ENCODE measurements at places on chromosomes 7 and 10.

- no peak for DNase-seq
These were observed 352.1 kb downstream of the PARD3 start for GRCh38 chr10:34462993-34463392.

- no peak for DNase-seq
These were observed 2.4 kb upstream of the GLCCI1 start for GRCh38 chr7:7966141-7966734.

DNA sequence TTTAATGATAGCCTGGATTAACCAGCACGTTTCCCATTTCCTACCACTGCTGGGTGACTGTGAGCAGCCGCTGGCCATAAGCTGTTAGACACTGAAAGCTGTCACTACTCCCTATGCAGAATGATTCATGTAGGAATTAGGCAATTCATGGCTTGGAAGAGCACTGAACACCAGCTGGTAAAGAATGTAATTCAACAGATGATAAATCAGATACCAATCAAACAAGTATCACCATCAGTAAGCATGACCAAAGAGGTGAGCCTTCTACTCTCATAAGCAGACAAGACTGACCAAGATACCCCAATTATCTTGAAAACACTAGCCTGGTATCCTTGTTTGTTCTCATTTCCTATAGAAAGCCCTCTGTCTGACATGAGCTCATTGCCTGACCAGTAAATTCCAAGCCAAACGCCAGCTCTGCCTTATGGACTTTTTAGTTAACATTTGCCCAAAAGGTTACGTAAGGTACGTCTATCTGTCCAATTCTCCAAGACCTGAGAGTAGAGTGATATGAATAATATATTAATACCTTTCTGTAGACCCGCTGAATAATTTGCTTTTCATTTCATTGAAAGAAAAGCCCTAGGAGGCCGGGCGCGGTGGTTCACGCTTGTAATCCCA is 127.7 kb downstream of the ELMO1 start:
- no peak for DNase-seq

DNA sequence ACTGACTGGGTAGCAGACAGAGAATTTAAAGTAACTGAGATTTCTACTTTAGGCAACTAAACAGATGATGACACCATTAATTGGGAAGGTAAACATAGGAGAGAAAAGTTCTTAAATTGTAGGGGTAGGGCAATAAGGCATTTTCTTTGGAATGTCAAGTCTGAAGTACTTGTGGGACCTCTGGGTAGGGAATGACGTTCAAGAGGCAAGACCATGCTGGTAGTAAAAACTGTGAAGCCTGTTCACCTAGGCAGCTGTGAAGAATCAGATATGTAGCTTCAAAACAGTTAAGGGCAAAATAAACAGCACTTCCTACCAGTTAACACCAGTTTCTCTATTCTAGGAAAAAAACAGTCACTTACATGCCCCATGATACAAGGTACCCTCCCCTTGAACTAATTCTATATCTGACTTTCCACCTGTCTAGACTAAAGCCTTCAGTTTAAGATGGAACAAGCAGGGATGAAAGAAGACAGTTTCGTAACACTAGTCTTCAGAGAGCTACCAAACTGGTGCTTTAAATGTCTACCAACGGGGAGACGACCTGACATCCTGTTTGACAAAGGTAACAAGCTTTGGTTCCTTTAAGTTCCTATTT is 63.1 kb upstream of the KCNIP2 start:
- no peak for DNase-seq

DNA sequence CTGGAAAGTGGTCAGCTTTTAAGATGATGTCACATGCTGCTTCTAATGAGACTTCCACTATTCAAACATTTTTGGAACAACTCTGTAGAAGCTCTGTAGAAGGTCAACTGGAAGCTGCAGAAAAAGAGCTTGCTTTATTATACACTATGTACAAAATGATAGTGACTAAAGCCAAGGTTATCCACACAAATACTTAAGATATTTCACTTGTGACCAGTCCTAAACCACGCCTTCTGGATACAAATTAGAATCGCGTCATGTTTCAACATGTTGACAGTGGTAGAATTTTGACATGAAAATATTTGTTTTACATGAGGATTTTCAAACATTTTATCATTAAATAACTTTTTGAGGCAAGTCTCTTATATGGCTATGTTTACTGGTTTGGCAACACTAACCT is 499.6 kb upstream of the PHF14 start:
- DNase-seq, result no peak

DNA sequence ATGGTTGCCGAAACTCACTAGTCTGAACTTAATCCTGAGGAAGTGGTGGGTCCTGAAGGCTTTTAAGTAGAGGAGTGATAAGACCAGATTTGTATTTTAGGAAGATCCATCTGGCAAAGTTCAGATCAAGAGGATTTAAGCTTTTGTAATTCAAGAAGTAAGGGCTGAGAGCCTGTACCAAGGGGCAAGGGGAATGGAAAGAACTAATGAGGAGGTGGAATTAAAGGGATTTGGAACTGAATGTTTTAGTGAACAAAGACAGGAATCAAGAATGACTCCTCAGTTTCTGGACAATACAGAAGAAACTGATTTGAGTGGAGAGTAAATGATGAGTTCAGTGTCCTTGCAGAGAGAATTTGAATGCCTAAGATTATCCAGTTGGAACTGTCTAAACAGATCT is 249.0 kb downstream of the C7orf25 start:
- DNase-seq, result no peak

GRCh38 chr7:31529103-31529502 is 15.2 kb downstream of the ITPRID1 start:
- no peak for DNase-seq

DNA sequence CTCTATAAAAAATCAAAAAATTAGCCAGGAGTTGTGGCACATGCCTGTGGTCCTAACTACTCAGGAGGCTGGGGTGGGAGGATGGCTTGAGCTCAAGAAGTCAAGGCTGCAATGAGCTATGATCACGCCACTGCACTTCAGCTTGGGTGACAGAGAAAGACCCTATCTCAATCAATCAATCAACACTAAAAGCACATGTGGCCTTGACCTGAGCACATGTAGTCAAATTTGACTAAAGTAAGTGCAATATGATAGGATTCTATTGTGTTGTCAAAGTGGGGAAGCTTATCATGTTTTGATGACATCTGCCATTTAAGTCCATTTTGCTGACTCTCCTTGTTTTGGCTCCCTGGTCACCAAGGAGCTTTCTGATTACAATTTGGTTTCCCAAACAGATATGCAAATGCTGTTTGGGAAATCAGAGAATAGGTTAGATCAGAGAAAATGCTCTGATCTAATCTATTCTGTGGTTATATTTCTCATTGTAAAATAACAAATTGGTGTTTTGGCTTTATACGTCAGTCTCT is 43.8 kb upstream of the ATOH7 start:
- no peak for DNase-seq

GRCh38 chr7:8480527-8480926 is 47.1 kb downstream of the NXPH1 start:
- DNase-seq, result no peak

DNA sequence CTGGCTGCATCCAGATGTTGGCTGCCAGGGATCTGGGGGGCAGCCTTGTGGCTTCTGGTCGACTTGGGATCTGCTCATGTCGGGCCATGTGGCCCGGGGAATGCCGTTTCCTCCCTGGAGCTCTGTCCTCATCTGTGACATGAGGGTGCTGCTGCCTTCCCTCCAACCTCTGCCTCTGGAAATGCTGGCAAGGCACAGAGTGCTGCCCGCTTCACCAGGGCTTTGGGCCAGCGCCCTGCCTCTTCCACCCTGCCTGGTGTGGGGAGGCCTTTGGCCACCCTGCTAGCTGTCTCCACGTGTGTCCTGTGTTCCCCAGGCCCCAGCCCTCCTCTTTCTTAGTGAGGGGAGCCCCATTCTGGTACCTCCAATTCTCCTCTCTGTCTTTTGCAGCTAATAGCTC is 5.8 kb upstream of the SMARCD3 start:
- no peak for DNase-seq

GRCh38 chr7:34655384-34655783 is 2.6 kb upstream of the NPSR1 start:
- no peak for DNase-seq

DNA sequence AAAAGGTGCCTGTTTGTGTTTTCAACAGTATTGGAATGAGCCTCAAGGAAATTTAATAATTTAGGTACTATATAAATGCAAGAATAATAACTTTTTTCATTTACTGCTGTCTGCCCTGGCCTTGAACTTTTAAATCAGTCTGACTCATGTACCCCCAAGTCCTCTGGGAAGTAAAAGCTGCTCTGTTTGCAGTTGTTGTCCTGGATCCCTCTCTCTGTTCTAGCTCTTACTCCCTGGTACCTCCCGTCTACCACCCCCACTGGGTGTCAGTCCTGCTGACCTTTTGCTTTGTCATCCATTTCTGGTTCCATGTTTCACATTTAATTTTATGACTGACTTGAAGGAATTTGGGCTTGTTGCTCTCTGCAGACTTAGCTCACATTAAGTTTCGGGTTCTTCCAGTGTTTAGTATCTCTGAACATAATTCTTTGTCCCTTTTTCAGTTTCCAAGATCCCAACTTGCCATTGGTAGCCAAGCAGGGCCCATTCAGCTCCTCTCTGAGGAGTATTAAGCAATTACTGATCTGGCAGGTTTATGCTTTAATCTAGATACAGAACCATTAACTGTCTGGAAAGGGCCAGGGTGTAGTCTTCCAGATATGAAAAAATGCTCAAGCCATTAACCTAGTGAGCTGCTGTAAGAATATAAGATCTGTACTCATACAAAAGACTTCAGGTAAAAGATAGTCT is 208.7 kb upstream of the FAM3C start:
- DNase-seq, result no peak

DNA sequence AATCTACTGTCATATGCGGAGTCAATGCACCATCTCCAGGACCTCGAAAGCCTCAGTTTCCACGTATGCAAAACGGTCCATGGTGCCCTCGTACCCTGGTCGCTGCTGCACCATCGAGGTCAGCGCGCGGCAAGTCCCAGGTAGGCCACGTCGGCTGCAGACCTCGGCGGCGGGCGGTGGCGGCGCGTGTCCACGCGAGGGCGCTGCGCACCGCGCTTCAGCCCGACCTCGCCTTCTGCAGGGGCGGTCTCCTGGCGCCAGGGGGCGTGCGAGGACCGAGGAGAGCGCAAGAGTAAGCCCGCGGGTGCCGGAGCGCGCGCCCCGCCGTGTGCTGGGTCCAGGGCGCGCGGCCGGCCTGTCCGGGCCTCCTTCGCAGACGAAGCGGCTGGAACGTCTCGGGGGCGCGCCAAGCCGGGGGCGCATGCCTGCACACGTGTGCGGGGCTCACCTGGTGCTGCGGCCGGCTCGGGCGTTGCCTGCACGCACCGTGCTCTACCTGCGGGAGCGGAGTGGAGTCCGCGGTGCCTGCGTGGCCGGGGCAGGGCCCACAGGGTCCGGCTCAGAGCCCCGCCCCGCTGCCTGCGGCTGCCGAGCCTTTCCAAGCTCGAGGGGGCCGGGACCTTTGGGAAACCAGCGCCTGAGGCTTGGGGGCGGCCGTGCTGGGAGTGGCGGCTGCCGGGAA is 54.0 kb downstream of the GLRX3 start:
- DNase-seq, result peak; percentile 66

DNA sequence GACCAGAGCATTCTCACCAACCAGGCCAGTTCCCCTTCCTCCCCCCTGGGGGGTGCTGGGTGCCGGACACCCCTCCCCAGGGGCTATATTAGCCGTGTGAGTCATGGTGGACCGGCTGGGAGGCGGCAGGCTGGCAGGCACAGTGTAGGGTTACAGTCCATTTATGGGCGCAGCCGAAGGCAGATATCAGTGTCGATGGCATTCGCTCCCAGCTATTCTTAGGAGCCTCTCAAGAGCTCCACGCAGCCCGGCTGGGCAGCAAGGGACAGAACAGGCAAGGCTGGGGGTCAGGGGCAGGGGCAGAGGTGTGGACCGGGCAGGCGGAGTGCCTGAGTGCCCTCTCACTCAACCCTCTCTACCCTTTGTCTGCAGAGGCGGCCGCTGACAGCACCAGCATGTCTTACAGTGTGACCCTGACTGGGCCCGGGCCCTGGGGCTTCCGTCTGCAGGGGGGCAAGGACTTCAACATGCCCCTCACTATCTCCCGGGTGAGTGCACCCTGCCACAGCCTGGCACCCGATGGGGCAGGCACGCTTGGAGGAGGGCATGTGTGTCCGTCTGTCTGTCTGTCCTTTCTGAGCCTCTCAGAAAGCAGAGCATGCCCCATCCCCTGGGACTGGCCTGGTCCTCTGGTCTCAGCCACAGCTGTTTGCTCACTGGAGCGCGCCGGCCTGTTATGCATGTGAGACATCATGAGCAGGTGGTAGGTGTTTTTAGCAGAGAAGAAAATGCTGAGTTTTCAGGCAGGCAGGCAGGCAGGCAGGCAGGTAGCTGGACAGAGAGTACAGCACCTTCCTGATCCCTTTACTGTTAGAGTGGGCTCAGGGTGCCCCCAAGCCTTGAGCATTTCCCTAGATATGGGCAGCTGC is at the start of gene LDB3:
LDB3 (plus strand) TSS at position 215 of the 869 bp plus-strand sequence; CDS start at position 396, 181 bp downstream.
- DNase-seq, result no peak

DNA sequence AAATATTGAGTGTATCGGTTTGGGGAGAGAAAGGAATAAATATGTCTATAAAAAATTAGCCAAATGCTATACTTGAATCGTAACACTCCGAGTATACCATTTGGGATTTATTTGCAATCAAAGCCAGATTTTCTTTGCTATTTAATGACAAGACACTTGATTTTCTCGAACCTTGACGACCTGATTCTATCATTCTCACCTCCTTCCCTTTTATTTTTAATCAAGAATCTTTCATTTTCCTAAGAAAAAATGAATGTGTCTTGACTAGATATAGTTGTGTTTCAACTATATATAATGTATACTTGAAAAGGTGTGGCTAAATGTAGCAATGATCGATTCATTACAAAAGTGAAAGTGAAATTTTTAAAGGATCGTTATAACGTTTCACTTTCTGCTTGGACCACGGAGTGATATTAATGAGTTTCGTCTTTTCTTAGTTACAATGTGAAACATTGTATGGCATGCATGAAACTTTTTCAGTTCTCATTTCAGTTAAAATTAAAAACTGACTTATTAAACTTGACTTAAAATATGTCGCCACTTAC is 562 bp downstream of the NUB1 start:
- no peak for DNase-seq

GRCh38 chr10:50397312-50398140 is 146.2 kb upstream of the ASAH2 start:
- DNase-seq, result no peak

- no peak for DNase-seq
These were observed 214.7 kb downstream of the FRMD4A start for GRCh38 chr10:14116021-14116420.

- no peak for DNase-seq
These were observed 62.8 kb downstream of the MTPN start for GRCh38 chr7:135914346-135914745.

GRCh38 chr7:120273476-120273975 is 551 bp downstream of the KCND2 start:
- DNase-seq, result no peak

DNA sequence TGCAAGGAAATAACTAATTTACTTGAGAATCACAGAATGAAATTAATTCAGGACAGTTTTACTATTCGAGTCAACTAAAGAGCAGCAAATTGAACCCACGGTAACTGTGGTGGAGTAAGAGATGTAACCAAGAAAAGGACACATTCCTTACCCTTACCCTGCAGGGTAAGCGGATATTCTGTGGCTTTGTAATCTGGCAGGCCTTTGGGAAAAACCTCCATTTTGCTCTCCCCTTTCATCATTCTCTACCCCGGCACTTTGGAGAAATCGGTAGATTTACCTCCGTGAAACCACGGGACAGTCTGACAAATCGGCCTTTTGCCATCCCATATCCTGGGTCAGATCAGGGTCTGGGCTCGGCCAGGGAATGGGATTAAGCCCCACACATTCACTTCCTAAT is 18.4 kb downstream of the RCC1L start:
- no peak for DNase-seq

GRCh38 chr7:94510582-94511496 is 1.2 kb downstream of the CASD1 start:
- no peak for DNase-seq

GRCh38 chr7:147188467-147188866 is 1071.9 kb downstream of the CNTNAP2 start:
- no peak for DNase-seq
